ENCODE measurements at places on chromosomes 13 and 19.

- DNase-seq = no peak
Measured at GRCh38 chr19:32498648-32499200, 82.3 kb upstream of the PDCD5 start.

- DNase-seq = no peak
Measured at GRCh38 chr19:39158646-39159260, 33.2 kb downstream of the PAK4 start.

GRCh38 chr19:18086590-18087138 is at the start of gene IL12RB1:
TSS of gene IL12RB1 (minus strand) at chr19:18086934. CDS start at chr19:18086823, 111 bp downstream.
- DNase-seq = peak; percentile 82

DNA sequence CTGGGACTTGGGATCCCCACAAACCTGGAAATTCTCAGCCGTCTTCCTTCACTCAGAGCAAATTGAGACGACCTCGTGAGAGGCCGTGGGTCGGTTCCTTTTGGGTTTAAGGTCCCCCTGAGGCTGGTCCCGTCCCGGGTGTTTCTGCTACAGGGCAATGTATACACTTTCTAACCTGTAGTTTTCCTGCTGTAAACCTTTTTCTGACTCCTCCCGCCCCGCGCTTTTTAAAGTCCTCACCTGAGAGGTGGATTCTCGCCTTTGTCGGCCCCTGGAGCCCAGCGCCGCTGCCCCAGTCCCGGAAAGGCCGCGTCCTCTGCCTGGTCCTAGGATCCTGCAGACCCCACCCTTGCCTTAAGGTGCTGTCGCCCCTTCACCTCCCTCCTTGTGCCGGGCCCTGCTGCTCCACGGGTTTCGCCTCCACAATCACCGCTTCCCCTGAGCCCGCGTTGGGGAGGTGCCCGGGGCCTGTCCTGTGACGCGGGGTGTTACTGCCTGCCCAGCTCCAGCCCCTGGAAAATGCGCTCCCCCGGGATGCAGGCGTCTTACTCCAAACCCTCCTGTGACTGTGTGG is 391 bp downstream of the ZNF761 start:
- peak; percentile 46 for DNase-seq

GRCh38 chr19:33507021-33507956 is 14.3 kb downstream of the PEPD start:
- DNase-seq = no peak

DNA sequence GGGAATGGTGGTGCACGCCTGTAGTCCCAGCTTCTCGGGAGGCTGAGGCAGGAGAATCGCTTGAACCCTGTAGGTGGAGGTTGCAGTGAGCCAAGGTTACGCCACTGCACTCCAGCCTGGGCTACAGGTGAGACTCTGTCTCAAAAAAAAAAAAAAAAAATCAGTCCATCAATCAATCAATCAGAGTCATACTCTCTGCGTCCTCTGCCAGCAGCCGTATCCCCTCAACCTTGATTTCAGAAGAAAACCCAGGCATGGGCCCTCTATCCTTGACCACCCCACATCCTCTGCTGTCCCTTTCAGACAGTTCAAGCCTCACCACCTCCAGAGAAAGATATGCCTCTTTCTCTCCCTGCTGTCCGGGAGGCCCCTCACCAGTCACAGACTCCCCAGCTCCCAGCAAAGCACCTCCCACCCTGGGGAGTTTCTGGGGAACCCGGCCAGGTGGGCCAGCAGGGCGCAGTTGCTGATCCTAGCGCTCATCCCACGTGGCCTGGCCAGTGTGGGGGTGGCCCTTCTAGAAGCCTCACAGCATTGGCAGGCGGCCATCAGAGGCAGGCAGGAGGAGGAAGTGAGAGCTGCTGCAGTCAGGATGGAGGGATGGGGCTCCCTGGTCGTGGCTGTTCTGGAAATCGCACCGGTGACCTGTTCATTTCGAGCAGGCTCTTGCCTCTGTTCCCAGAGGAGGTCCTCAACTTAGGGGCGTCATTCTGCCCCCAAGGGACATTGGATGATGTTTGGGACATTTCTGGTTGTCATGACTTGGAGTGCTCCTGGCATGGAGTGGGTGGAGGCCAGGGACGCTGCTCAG is 10.2 kb upstream of the JSRP1 start:
- peak; percentile 73 for DNase-seq
